Activated CD4-positive, alpha-beta T cell treated with anti-CD3 and anti-CD28 coated beads, Interleukin-2, amount 50 U/mL, for 1 hour (primary cell): ENCODE measurements at places on chromosomes 1 and 21.
A peak's percentile ranks its signal among the peaks of the same experiment; 100 is the strongest.

- DNase-seq = no peak
These were observed 58.6 kb upstream of the ZNF281 start for GRCh38 chr1:200468264-200469001.

DNA sequence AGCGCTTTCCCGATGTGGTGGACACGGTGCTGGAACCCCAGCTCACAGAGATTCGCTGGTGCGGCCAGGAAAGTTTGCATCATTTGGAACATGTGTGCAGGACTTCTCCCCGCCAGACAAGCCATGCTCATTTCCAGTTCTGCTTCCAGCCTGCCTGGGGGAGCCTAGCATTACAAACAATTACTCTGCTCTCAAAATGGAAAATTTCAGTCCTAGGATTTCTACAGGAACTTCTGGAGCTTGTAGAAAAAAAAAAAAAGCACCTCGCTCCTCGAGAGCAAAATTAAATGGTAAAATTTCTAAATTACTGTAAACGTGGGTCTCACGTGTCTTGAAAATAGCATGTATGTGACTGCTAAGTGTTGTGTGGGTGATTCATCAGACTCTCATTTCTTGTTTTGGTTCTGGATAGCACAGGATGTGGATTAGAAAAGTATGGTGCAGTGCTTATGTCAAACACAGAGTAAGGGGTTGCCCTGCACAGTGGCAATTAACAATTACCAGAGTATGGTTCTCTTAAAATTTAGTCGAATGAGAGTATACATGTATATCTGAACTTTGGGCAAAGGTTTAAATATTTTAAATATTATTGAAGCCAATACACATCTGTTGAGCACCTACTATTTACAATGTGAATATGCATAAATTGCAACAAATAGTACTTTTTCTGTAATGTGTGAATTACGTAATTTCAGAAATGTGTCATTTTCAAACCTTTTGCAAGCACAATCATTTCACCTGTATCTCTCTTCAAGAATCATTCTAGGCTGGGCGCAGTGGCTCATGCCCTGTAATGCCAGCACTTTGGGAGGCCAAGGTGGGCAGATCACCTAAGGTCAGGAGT, 61.8 kb upstream of the PTGFRN start:
- DNase-seq = no peak

DNA sequence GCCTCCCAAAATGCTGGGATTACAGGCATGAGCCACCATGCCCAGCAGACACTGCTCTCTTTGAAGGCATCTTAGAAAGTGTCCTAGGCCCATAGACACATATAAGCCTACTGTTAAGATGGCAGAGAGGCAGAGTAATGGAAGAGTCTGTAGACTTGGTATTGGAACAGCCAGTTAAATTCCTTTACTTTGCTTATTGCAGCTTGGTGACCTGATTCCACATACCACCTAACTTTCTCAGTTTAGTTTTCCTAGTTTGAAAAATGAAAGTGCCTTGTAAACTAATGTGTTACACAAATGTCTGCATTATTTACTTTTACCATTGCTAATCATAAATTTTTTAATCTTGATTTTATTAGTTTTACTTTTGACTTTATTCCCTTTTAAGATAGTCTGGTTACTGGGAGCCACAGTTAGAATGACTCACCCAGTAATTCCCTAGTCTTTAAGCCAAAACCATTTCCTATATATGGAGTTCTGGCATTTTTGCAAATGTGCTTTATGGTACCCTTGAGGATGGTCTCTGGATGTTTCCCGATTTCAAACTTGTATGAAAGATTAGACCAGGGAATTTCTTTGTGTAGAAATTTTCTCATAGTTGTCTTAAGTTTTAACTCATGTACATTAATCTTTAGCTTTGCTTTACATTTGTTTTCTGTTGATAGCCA, 6.4 kb downstream of the SMAP2 start:
- no peak for DNase-seq

GRCh38 chr1:22824975-22825374, 114.3 kb downstream of the EPHB2 start:
- no peak for DNase-seq

GRCh38 chr1:19811206-19811851, 3.8 kb downstream of the RNF186 start:
- DNase-seq = peak; percentile 35

DNA sequence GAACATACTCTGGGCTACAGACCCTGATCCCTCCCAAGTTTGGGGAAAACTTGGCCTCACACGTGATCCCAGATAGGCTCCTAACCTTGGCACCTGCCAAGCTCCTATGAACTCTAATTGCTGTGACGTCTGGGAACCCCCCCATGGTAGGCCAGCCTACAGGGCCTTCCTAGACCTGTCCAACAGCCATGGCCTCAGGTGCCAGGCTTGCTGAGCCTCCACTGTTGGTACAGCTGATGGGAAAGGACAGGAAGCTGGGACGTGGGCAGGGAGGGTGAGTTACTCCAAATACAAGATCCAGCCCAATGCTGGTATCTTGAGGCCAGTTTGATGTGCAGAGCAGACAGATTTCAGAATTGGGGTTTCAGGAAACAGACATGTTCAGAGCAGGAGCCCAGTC, 19.1 kb downstream of the SMIM12 start:
- no peak for DNase-seq

DNA sequence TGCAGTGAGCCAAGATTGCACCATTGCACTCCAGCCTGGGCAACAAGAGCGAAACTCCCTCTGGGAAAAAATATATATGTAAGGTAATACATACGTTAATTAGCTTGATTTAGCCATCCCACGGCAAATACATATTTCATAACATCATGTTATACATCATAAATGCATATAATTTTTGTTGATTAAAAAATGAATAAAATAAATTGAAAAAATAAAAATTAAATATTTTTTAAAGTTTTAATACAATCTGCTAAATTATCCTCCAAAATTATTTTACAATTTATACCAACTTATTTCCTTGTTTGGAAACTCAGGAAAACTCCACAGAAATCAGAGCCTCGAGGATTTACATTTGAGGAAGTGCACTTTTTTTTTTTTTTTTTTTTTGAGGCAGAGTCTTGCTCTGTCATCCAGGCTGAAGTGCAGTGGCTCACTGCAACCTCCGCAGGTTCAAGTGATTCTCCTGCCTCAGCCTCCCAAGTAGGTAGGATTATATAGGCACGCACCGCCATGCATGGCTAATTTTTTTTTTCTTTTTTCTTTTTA, 12.6 kb upstream of the IPO9 start:
- DNase-seq = no peak

- DNase-seq = no peak
These were observed 1.6 kb downstream of the OR2AK2 start for GRCh38 chr1:247966532-247967204.

DNA sequence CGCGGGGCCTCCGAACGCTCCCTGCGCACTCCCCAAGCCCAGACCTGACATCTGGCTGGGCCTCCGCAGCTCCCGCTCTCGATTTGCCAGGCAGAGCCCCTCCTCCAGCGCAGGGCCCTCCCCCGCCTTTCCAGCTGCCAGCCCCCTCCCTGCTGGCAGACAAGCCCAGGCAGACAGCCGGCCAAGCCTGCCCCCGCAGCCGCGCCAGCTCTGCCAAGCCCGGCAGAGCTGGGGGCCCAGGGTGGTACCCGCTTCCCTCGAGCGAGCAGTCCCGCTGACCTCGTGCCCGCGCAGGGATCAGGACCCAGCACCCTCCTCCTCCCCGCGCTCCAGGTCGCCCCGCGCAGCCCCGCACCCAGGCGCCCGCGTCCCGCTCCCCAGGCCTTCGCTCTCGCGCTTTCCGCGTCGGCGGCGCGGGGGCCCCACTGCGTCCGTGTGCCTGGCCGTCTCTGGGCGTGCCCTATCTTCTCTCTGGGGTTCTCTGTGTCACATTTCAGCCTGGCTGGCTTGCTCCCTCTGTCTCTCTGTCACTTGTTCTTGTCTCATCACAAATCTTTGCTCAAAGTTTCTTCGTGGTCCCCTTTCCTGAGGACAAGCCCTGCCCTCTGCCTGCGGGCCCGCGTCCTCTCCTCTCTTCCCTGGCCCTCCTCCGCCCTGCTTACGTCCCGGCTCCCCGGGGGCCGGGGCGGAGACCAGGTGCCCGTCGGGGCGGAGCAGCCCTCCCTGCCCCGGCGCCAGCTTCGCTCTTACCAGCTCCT, 580 bp downstream of the INKA2 start:
- peak; percentile 26 for DNase-seq

DNA sequence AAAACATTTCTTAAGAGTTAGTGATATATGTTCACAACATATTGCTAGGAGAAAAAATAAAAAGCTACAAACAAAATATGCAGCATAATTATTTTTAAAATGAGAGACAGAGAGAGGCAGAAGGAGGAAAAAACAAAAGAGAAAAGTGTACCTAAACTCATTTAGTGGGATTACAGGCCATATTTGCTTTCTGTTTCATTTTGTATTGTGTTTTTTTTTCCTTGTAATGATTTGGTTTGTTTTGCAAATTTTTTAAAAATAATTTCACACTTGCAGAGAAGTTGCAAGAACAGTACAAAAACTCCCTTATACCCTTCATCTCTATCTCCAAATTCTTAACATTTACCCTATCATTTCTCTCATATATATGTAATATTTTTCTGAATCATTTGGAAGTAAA, 65.0 kb downstream of the LBR start:
- DNase-seq = no peak

DNA sequence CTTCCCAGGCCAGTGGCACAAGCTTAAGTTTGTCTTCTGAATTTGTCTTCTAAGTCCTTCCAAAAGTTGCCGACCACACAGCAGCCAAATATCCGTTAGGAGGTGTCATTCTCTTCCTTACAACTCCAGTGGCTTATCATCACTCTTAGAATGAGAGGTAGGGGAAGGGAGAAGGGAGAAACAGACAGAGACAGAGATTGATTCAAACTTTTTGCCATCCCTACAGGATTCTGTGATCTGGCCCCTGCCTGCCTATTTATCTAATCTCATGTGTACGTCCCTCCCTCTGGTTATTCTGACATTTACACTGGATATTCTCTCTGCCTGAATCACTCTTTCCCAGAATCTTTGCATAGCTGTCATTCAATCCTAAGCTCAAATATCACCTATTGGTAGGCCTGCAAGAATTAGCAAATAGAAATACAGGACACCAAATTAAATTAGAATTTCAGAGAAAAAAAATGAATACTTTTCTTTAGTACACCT, 488 bp upstream of the GNL2 start:
- DNase-seq = no peak

GRCh38 chr1:20321573-20321972, 30.9 kb downstream of the VWA5B1 start:
- no peak for DNase-seq

- no peak for DNase-seq
These were observed 21.8 kb downstream of the GPR157 start for GRCh38 chr1:9107136-9107535.

DNA sequence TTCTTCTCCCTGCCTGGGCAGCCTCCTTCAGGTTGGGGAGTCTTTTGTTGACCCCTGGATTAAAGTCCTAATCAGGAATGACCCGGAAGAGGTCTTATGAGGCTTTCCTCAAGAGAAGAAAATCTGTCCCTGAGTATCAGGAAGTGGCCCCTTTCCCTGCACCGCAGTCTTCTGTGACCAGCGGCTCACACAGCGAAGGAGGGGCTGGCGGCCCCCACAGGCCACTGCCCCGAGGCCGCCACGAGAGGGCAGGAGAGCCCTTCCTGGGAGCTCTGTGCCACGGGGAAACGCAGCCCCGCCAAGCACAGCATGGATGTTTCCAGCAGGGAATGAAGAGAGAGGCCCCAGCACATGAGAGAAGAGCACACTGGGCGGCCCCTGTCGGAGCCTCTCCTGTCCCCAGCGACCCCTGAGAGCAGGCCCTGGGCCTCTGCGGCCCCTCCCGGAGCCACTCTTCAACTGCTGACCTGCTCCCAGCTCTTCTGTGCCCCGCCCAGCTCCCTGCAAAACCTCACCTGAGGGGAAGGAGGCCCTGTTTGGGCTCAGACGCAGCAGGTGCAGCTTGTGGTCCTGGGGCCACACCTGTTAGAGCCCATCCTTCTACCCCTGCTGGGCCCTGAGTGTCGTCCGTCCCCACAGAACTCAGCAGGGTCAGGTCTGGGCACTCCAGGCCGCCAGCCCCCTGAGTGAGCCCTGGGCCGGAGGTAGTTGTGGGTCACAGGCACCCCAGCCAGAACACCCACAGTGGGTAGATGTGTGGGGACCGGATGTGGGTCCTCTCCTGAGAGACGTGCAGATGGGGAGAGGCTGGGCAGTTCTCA, 4.9 kb upstream of the POFUT2 start:
- DNase-seq = peak; percentile 76

DNA sequence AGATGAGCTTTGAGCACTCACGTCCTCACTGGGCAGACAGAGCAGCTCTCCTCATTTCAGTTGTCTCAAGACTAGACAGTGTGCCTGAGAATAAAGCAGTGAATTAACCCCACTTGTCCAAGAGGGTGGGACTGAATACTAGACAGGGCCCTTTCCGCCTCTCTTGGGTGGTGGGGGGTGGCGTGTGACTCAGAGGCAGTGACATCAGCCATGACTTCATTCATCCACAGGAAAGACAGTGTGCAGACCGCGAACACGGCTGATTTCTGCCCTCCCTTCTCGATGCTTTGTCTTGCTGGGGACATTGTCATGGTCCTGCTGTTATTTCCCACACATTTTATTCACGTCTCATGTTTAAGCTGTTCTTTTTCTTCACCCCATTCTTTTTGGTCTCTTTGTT, 64.9 kb downstream of the FGGY start:
- DNase-seq = no peak

DNA sequence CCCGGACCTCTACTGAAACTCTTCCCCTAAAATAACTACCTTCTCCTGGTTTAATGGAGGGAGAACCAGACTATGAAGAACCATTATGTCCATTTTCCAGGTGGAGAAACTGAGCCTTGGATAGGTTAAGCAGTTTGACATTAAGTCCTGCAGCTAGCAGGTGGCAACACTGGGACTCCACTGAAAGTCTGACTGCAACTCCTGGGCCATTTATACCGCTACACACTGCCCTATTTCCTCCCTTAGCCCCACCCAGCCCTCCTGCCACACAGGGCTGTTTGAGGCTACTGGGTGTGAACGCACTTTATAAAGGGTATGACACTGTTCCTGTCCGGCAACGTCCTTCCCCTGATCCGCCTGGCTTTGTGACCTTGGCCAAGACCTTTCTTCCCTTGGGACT, 511 bp upstream of the INPP5B start:
- no peak for DNase-seq

- DNase-seq = no peak
These were observed 1.3 kb downstream of the ATXN7L2 start for GRCh38 chr1:109485001-109485400.
